ENCODE measurements at places on chromosomes 16 and 17.
A peak's percentile ranks its signal among the peaks of the same experiment; 100 is the strongest.

- no peak for DNase-seq
These were observed 3.7 kb upstream of the MRPS34 start for GRCh38 chr16:1776672-1776955.

GRCh38 chr17:78313735-78314648 lies 45.9 kb downstream of the SOCS3 start:
- DNase-seq = peak; percentile 19

DNA sequence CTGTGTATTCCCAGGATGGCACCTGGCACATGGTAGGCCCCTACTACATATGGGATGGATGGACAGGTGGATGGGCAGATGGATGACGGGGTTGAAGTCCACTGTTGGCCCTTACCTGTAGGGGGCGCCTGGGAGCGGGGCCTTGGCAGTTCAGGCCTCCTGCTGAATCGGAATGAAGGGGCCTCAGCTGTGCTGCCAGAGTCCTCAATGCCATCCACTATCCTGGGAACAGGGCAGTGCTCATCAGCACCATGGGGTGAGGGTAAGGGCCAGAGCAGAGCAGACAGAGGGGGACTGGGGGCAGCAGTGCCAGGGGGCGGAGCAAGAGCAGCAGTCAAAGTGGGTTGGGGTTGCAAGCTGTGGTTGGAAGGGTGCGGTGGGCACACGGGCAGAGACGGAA lies 8.3 kb upstream of the RAB5C start:
- no peak for DNase-seq

- no peak for DNase-seq
These were observed 103.9 kb downstream of the METRNL start for GRCh38 chr17:83183145-83183948.

DNA sequence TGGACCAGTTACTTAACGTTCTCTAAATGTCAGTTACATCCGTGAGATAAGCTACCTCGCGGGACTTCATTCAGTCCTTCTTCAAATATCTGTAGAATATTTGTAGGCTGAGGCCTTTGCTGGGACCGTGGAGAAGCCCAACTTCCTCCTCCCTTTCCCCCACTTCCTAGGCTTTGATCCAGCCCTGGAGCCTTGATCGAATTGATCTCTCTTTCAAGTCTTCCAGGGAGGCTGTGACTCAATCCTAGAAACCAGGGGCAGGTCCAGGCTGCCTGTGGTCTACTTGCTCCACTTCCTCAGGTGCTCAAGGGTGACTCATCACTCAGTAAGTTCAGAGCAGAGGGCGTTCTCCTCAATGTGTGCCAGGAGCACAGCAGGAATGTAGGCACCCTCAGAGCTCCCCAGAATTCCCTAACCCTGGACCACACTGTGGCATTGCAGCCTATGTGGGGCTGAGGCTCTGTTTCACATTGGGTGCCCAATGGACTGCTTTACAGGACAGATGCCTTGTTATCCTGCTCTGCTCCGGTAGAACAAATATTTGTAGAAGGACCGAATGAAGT lies 11.2 kb upstream of the CEP20 start:
- DNase-seq = no peak

DNA sequence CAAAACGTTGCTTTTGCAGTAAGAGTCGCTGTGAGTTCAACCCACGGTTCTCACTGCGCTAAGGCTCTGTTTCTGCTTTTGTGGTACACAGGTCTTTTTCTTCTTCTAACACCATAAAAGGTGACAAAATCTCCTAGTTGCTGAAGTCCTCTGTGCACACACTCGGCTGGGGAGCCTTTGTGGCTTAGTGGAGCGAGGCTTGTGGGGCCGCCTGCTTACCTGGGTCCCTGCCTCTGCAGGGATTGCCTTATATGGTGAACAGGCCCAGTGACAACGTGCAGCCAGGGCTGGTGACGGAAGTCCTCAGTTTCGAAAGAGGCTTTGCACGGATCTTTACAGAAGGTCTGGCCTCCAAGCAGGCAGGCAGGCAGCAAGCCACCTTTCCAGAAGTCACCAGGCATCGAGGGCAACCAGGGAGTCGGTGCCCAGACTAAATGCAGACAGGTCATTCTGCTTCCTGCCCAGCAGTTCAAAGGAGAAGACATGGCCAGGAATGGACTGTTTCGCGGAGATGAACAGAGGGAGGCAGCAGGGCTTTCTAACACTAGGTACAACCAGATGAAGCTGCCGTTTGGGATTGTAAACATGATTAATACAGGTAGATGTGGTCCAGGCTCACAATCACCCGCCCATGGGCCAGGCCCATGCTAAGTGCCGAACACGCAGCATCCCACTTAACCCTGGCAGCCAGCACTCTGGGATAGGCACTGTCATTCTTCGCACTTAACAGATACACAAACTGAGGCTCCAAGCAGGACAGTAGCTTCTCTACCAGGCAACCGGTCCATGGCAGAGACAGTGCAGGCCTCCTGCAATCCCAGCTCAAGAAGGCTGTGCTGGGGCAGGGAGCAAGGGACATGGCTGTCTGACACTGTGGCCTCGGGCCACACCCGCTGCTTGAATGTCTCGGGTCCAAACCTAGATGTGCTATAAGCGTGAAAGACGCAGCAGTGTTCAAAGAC lies 10.7 kb upstream of the MEAK7 start:
- no peak for DNase-seq

DNA sequence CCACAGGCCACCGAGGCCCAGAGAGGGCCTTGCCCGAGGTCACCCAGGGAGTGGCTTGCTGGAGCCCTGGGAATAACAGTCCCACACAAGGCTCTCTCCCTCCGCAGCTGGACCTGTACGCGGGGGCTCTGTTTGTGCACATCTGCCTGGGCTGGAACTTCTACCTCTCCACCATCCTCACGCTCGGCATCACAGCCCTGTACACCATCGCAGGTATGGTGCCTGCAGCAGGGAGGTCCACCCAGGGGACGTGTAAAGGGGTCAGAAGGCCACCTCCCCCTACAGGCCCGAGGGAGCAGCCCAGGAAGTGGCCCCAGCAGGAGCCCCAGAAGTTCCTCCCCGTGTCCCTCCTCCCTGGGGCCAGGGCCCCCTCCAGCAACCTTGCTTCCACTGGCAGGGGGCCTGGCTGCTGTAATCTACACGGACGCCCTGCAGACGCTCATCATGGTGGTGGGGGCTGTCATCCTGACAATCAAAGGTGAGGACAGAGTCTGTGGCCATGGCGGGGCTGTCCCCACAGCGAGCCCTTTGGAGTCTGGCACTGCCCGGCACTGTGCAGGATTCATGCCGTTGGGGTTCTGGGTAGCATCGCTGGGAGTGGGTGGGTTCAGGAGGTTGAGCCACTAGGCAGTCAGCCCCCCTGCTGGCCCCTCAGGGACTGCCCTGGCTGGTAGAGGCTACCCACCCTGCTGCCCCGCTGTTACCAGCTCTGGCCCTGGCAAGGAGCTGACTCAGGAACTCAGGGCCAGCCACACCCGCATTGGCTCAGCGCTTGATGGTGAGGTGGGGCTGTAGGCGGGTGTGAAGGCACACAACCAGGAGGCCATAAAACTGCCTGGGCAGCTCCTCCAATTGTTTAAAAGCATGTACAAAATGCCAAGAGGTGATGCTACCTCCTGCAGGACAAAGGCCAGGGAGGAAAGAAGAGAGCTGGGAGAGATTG lies 17.3 kb downstream of the SLC5A10 start:
- no peak for DNase-seq

DNA sequence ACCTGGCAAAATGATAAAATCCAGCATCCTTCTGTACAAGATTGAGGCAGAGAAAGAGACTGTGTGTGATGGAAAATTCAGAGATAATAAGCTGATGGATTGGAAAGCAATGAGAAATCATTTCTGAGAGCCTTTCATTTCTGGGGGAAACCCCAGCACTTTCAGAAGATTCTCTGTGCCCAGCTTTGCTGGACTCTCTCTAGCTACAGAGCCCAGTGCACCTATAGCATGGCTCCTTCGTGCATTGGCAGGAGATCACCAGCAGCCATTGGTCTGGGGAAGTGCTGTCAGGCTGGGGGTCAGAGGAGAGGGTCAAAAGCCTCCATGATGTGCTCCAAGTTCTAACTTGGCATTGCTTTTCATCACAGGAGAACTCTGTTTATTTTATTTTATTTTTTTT lies 259.9 kb downstream of the SOX9 start:
- DNase-seq = no peak

GRCh38 chr16:84410361-84411138 lies 42.2 kb downstream of the ATP2C2 start:
- no peak for DNase-seq

GRCh38 chr17:61849674-61850073 lies 13.7 kb downstream of the BRIP1 start:
- DNase-seq = no peak

DNA sequence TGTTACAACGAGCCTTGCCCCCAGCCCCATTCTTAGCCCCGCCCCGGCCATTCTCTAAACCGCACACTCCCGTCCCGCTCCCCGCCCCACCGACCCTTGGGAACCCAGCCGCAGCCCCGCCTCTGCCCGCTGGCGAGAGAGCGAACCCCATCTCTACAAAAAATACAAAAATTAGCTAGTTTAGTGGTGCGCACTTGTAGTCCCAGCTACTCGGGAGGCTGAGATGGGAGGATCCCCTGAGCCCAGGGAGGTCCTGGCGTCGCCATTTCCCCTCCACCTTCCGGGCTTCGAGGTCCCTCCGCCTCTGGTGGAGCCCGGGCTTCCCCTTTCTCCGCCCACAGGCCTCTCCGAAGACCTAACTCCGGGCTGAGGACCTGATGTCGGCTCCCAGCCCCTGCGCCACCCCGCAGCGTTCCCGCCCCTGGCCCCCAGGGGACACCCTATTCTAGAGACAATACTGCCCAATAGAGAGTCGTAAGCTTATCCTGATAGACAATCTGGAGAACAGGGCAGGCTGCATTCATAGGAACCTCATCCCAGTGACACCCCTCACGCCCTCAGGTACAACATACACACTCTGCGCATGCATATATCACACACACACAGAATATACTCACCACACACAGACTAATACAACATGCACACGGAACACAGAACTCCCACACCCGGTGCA lies 480 bp upstream of the PROCA1 start:
- DNase-seq = no peak

- peak; percentile 3 for DNase-seq
These were observed 16.2 kb upstream of the HAS3 start for GRCh38 chr16:69089091-69089910.

GRCh38 chr17:4590981-4591453 lies 6.7 kb downstream of the SMTNL2 start:
- DNase-seq = no peak

DNA sequence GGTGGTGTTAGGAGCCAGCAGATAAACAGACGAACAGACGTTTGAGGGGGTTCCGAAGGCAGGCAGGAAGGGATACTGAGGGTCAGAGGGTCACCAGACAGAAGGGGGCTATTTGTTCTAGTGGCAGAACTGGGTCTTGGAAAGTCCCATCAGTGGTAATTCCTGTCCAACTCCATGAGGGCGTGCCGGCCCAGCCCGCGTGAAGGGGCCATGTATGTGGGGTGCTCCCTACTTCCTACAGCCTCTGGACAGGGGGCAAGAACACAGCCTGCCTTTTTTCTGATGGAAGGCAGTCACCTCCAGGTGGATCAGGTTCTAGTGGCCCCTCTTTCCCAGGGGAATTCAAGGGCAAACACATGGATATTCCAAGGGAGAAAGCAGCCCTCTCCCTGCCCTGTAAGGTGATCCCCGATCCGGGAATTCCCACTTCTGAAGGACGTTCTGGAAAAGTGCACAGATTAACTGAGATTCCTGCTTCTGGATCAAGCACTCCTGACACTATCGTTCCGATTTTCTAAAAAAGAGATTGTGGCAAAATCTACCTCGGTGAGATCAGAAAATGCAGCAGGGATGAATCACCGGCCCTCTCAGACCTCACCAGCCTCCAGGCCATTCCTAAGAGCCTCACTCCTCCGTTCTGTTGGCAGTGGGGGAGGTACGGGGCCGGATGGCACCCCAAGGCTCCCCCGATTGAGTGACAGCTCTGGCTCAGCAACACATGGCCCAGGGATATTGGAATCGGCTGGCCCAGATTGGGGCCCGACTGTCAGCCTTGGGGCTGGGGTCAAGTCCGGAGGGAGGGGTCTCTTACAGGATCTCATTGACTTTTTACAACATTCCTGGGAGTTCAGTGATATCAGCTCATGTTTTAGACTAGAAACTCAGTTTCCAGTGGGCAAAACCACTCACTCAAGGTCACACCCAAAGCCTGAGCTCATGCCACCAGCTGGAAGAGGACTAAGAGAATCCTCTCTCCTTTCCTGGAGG lies 12.4 kb downstream of the STX1B start:
- no peak for DNase-seq

- no peak for DNase-seq
These were observed 132.2 kb downstream of the IRF8 start for GRCh38 chr16:86031141-86031678.

- no peak for DNase-seq
These were observed 17.3 kb upstream of the CLEC18B start for GRCh38 chr16:74438492-74438979.

DNA sequence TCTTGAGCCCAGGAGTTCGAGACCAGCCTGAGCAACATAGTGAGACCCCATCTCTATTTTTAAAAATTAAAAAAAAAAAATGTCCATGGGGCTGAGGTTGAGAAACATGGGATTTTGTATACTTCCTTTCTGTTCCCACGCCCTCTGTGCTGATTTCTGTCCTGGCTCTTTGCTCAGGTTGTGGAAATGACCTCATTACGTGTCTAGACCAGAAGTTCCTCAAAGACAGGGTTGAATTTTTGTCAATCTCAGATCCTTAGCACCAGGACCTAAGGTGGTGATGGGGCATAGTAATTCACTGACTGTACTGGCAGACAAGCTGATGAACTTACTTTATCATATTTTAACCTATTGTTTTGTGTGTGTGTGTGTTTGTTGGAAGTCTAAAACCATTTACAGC lies 11.2 kb upstream of the HNF1B start:
- DNase-seq = no peak

DNA sequence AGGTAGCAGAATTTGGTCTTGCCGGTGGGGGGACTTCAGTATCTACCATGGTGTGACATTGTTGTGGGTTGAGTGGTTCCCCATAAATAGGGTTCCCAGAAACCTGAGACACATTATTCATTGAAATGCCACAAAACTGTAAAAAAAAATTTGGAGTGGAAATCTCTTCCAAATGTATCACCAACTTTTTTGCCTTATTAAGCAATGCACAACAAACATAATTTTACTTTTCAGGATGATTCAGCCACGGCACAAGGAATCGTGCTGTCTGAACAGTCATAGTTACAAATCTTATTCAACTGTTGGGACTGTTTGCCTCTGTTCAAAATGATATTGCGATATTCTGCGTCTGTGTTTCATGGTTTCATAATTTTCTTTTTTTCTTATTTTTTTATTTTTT lies 181.2 kb downstream of the NTN1 start:
- DNase-seq = no peak

DNA sequence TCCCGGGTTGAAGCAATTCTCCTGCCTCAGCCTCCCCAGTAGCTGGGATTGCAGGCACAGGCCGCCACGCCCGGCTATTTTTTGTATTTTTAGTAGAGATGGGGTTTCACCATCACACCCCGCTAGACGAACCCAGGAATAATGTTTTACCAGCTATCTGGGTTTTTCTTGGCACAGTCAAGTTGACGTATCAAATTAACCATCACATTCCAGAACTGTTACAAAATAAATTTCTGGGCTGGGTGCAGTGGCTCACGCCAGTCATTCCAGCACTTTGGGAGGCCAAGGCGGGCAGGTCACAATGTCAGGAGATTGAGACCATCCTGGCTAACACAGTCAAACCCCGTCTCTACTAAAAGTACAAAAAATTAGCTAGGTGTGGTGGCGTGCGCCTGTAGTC lies 501.2 kb downstream of the SHISA9 start:
- DNase-seq = no peak

GRCh38 chr17:77217123-77217522 lies 76.4 kb downstream of the SEC14L1 start:
- no peak for DNase-seq

GRCh38 chr17:14006249-14006942 lies 62.9 kb upstream of the COX10 start:
- no peak for DNase-seq

GRCh38 chr17:81391293-81391935 lies 3.8 kb upstream of the BAHCC1 start:
- no peak for DNase-seq
